ENCODE measurements at places on chromosomes 11 and 22.

- peak; percentile 74 for DNase-seq
Observed at GRCh38 chr22:50531962-50532674, 2.3 kb upstream of the TYMP start.

GRCh38 chr11:12097219-12097618, 13.2 kb upstream of the MICAL2 start:
- no peak for DNase-seq

- no peak for DNase-seq
Observed at GRCh38 chr11:133900176-133901105, 55.1 kb upstream of the SPATA19 start.

DNA sequence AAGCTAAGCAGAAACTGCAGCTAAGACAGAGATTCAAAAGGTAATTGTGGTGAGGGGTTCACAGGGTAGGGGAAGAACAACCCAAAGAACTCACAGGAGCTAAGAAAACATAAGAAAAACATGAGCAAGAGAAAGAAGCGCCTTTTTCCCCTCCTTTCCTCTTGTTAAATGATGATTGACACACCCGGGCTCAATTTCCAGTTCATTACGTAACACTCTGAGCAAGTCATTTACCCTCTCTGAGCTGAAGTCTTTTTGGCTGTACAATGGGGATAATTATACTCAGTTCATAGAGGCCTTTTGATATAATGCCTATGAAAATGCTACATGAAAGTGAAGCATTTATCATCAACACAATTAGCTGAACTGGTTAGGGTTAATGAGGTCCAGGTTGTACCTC, 17.2 kb downstream of the LRP4 start:
- DNase-seq, result no peak

- DNase-seq, result peak; percentile 24
Observed at GRCh38 chr22:38618682-38619081, 37.5 kb downstream of the FAM227A start.

- DNase-seq, result no peak
Observed at GRCh38 chr22:17869285-17870096, 95.2 kb upstream of the BID start.

DNA sequence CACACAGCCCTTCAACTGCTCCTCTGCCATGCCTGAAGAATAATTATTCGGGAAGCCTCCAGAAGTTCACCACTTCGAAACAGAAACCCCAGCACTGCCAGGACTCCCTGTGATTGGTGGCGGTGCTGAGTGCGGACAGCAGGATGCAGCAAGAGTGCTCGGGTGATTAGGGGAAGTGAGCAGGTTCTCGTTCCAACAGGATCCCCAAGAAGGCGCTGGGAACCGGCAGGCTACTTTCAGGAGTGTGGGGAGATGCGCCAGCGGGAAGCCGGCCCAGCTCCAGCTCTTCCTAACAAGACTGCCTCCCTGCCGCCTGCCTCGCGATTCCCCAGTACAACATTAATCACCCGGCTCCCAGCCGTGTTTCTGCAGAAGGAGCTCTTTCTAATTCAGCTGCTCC, 630.2 kb downstream of the BRD1 start:
- no peak for DNase-seq

GRCh38 chr22:42676059-42676607, 26.9 kb upstream of the CYB5R3 start:
- peak; percentile 72 for DNase-seq

All from dermis blood vessel endothelial cell (primary cell).